ENCODE measurements at places on chromosomes 2 and 18.
A peak's percentile ranks its signal among the peaks of the same experiment; 100 is the strongest.

DNA sequence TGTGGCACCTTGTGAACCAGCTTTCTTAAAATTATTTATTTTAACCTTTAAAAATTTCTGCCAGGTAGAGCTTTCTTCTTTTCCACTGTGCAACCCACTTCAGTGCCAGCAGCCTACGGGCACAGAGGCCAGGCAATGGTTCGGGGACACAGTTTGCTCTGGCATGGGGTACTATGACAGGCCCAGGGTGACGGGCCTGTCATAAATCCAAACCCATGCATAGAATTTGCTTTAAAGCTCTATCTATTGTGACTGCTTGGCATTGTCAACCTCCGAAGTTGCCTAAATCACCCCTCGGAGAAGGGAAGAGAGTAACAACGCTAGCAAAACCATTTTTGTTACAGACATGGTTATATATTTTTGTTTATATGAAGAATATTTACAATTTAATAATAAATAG lies 1.5 kb downstream of the ODC1 start:
- no peak for ATAC-seq

DNA sequence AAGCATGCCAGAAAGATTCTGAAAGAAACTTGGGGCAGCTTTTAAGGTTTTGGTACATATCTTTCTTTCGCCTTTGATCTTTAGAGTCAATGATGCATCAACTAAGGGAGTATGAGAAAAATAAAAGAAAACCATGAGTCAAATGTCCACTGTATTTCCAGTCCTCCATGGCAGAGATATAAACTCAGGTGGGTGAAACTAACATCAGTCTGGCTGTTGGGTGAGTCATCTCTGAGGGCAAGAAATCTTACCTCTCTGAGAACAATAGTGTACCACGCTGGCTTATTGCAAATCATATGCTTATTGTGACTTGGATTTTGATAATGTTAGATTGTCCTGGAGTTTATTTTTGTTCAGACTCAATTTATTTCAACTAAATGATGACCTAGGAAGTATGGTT lies 521.0 kb downstream of the PLCL1 start:
- no peak for ATAC-seq

DNA sequence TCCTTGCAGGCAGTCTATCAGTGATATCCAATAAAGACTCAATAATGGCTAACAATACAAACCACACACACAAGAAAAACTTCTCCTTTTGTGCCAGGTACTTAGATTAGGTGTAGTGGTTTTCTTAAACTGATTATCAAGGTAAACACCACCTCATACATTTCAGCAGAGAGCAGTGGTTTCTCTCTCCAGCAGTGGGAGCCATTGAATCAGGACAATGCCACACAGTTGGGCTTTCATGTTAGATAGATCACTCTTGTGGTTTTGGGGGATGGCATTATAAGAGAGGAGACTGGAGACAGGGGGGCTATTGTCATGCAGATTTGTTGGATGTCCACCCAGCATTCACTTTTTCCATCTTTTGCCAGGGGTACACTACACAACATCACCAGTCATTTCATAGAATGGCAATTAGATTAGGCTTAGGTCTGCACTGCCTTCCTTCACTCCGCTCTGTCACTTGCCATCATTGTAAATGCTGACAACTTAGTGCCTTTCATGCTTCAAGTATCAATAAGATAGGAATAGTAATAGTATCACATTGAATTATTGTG lies 13.6 kb upstream of the IRS1 start:
- no peak for ATAC-seq

- ATAC-seq, result no peak
These were observed 60.6 kb downstream of the SCN1A start for GRCh38 chr2:166067229-166067628.

DNA sequence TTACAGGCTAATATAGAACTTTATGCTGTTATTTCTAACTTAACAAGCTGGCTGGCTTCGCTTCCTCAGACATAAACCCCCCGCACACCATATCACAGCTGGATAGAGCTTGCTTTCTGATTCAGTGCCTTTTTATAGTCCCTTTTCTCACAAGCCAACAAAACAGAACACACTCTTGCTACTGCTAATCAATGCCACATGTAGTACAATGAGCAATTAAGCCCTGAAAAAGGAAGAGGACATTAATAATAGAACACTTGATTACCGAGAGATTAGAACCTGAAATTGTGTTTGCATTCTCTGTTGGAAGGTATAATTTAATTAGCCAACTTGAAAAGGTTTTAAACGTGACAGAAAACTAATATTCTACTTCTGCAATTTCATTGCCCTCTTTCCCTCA lies 267.7 kb upstream of the CYRIA start:
- ATAC-seq, result no peak

DNA sequence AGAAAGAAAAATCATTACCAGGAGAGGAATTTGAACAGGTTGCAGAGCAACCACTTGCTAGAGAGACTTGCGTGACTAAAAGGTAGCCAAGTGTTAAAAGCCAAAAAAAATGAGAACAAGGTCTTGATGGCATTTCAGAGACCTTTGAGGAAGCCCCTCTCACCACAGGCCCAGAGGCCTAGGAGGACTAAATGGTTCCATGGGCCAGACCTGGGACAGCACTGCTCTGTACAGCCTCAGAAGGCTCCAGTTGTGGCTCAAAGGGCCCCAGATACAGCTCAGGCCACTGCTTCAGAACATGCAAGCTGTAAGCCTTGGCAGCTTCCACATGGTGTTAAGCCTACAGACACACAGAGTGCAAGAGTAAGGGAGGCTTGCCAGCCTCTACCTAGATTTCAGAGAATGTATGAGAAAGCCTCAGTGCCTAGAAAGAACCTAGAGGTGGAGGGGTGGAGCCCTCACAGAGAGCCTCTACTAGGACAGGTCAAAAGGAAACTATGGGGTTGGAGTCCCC lies 15.3 kb downstream of the CNDP1 start:
- no peak for ATAC-seq

GRCh38 chr2:112795774-112796173 lies 11.5 kb upstream of the IL1A start:
- peak; percentile 78 for ATAC-seq

DNA sequence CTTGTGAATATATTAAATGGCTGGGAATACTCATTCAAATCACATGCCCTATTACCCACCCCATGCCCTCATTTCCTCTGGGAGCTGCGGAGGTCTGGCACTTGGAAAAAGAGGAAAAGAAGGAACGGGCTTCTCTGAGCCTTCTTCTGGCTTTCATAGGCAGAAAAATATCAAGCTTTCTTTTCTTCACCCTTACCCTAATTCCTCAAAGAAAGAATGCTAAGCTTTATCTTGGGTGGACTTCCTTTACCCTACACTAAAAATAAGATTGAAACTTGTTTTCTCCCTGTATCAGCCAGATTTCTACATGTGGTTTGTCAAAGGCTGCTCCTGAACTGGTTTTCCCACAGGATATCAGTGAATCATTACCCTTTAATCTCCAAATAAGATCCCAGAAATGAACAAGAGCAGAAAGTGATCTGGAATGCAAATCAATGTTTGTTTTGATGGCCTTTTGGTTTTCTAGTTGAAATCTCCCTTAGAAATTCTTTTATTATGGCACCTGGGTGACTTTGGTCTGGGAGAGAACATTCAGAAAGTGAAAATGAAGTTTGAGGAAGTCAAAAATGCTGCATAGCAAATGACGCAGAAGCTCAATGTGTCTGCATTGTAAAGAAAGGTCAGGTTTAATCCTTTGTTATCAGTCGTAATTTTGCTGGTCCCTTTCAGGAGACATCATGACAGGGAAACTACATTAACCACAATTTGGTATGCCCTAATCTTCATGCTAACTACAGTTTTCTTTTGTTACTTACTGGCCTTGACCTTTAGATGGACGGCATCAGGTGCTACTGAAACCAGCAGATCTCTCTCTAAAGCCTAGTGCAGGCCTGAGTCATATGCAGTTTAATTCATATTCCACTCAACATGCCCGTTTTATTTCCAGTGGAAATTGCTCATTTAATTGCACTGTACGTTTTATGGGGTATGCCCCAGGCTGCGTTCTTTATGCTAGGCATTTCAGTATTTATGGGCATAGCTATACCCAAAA lies 46.6 kb upstream of the HNRNPA3 start:
- peak; percentile 90 for ATAC-seq

GRCh38 chr18:29009250-29009803 lies 832.4 kb upstream of the CDH2 start:
- ATAC-seq, result no peak

DNA sequence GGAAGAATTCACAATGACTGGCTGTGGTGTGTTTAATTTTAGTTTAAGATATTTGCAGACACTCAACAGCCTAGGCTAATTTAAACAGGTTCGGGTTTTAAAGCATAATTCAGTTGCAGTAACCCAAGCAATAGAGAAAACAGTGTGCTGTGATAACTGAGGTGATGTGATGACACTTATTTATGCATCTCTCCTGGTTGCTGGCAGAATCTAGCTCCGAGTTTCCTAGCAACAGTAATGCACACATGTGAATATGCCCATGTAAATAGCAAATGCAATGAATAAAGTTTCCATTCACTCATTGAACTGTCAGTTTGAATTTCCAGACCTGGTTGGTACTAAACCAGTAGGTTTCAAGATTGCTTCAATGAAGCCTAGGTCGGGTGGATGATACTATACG lies 426.5 kb downstream of the TMX3 start:
- no peak for ATAC-seq

- no peak for ATAC-seq
These were observed 120.8 kb upstream of the NPAS2 start for GRCh38 chr2:100699131-100699530.

- ATAC-seq, result no peak
These were observed 68.4 kb downstream of the COL5A2 start for GRCh38 chr2:189111063-189111715.

- ATAC-seq, result no peak
These were observed 43.0 kb upstream of the COL5A2 start for GRCh38 chr2:189222468-189223105.

- ATAC-seq, result no peak
These were observed 158.5 kb upstream of the ALKAL2 start for GRCh38 chr2:446303-446874.

GRCh38 chr2:28430377-28430765 lies 37.7 kb downstream of the FOSL2 start:
- ATAC-seq, result no peak

- no peak for ATAC-seq
These were observed 2.9 kb downstream of the SPTBN1 start for GRCh38 chr2:54459037-54459441.

- no peak for ATAC-seq
These were observed 127.9 kb upstream of the SH3BP4 start for GRCh38 chr2:234823877-234824376.

- no peak for ATAC-seq
These were observed 74.5 kb downstream of the NEDD4L start for GRCh38 chr18:58118536-58118935.

GRCh38 chr2:21945658-21946057 lies 821.9 kb downstream of the TDRD15 start:
- no peak for ATAC-seq

- no peak for ATAC-seq
These were observed 14.6 kb downstream of the MRPL35 start for GRCh38 chr2:86213699-86214502.

DNA sequence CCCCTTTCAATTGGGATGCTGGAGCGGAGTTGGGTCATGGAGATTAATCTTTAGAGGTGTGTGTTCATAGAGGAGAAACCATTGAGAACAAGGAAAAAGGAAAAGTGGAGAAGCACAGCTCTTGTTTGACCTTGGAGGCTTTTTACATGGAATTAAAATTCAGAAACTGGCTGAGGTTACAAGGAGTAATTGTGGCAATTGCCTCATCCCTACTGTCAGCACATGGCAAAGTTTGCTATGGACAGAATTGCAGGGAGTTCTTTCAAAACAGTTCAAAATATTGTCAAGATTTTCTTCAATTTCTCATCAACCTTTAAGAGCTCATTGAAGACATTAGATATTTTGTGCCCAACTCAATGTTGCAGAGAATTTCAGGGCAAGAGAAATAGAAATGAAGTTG lies 232.7 kb downstream of the SLC8A1 start:
- no peak for ATAC-seq

- ATAC-seq, result no peak
These were observed 608.0 kb downstream of the SUCLG1 start for GRCh38 chr2:83851066-83851465.

- ATAC-seq, result no peak
These were observed 315.2 kb downstream of the TDRD15 start for GRCh38 chr2:21438949-21439348.

- peak; percentile 78 for ATAC-seq
These were observed 33.6 kb downstream of the KIDINS220 start for GRCh38 chr2:8803658-8804379.

GRCh38 chr18:36402765-36403396 lies 105.4 kb downstream of the FHOD3 start:
- ATAC-seq, result no peak

DNA sequence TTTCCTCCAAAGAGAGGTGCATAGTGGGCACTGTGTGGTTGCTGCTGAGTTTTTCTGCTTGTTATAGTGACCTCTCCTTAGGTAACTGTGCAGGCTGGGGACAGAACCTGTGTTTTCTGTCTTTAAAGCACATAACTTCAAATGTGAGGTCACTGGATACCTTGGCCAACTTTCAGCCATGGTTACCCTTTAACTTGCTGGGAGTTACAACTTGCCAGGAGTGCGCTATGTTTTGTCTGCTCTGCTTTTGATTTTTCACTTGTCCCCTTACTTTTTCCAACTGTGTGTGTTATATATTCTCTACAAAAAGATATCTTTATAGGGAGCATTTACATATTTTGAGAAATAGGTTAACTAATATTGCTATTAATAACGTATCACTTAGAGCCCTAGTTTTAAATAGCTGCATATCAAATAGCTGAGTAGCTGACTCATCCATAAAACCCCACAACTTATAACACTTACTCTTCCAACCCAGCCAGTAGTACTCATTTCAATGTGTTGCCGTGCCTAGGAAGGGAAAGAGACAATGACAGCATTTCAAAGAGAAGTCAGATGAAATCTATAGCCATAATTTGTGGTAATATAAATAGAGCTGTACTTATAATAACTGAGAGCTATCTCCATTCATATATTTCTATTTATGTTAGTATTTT lies 51.6 kb downstream of the DPP4 start:
- no peak for ATAC-seq

- peak; percentile 35 for ATAC-seq
These were observed 380.8 kb upstream of the ACVR2A start for GRCh38 chr2:147463881-147464520.

- ATAC-seq, result no peak
These were observed 252.4 kb downstream of the EIPR1 start for GRCh38 chr2:3125001-3125760.

DNA sequence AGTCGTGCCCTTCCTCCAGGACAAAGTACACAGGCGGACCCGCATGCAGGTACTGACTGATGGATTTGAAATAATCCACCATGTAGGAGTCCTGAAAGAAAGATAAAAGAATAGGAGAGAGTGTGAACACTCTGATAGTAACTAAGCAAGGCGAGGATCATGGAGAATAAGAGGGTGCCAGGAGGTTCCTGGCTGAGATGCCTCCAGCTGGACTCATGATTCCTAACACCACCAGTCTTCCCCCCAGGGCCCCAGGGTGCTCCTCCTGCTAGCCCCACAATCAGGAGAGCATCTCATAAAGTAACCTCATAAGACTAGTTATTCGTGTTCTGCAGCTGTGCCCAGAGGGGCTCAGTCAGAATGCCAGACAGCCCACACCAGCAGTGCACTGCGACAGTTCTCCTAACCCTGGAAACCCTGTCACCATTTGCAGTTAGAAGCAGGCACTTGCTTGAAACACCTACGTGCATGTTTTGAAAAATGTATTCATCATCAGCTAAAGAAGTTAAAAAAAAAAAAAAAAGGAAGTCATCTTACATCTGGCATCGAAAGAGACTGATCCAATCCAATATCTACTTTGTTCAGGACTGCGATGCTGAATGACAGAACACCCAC lies 36.7 kb downstream of the RMC1 start:
- ATAC-seq, result no peak

All from stimulated activated memory B cell treated with anti-CD40 and anti-IgM and Interleukin-4, amounts not matched to agents 10 μg/mL and 1 μg/mL and 100 μg/mL, for 72 hours (primary cell).